ENCODE measurements at places on chromosomes 4 and X.

GRCh38 chr4:180655886-180656285, 1587.3 kb upstream of the TENM3 start:
- no peak for DNase-seq

DNA sequence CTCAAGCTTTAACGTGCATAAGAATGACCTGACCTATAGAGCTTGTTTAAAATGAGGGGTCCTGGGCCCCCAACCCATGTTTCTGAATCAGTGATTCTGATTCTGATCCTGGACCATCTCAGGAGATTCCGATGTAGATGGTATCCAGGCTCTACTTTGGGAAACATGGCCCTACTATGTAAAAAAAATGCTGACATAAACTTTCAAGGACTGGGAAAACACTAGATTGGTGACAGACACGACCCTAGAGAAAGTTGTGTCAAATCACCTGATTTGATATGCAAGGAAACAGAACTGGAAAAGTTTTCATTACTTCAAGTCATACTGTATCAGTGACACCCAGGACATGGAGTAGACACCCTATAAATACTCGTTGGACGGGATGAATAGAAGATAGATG, 328.5 kb downstream of the HNRNPD start:
- DNase-seq: no peak

- peak; percentile 20 for DNase-seq
Observed at GRCh38 chrX:77788050-77788449, 2.0 kb upstream of the ATRX start.

DNA sequence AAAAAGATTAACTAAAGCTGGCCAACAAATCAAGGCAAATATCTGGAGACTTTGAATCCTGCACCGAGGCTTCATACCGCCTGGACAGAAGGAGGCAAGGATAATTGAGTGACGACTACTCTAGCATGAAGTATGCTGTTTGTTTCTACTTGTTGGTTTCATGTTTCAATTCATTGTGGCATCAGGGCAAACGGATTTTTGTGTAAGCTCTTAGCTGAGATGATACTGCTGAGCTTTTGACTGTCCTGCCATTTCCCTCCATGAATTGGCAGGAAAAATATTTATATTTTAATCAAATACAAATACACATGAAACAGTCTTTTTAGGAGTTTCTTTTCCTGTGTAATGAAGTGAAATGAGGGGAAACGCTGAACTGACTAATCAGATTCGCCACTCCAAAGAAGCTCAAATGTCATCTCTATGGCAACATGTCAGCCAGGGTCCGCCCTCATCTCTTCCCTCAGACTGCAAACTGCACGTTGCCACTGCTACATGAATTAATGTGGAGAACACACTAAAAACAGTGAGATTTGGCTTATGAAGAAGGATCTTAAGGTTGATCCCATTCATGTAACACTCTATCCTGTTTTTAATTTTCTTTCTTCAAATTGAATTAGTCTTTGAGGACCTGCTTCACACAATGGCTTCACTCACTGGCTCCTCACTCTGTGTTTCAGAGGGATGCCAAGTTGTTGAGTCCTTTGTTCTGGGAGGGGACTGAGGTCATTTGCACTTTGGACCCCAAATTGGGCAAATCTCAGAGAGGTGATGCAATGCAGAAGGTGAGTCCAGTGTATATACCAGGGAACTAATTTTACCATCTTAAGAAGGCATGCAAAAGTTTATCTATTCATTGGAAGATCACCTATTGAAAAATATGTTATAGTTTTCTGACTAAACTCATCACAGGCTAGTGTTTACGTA, 149.6 kb upstream of the MID1 start:
- no peak for DNase-seq

All from AG09309 (cell line).